ENCODE measurements at places on chromosomes 4 and X. TPM values are rescaled to one million over a fixed set of nuclear protein-coding genes. Genes with fewer than 3 reads are reported as not detected.

DNA sequence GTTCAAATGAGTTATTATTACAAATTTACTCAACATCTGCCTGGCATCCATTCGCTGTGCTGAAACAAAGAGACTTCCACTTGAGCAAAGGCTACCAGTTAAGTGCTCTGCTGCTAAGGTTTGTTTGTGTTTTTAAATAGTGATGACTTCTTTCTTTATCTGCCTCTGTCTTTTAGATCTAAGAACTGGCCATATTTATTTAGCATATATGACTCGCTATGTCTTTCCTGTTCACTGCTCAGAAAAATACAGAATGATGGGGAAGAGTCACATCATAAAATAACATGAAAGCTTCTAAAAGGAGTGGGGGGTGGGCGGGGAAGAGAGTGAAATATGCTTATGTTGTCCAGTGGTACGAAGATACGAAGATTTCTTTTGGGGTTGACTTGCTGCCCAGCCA, 322.2 kb downstream of the GPAT3 start:
- DNase-seq = no peak

- peak; percentile 77 for DNase-seq
Observed at GRCh38 chr4:27010334-27010940, 149.8 kb downstream of the STIM2 start.

- DNase-seq = peak; percentile 20
Observed at GRCh38 chrX:41116948-41117347, 31.7 kb downstream of the USP9X start.

DNA sequence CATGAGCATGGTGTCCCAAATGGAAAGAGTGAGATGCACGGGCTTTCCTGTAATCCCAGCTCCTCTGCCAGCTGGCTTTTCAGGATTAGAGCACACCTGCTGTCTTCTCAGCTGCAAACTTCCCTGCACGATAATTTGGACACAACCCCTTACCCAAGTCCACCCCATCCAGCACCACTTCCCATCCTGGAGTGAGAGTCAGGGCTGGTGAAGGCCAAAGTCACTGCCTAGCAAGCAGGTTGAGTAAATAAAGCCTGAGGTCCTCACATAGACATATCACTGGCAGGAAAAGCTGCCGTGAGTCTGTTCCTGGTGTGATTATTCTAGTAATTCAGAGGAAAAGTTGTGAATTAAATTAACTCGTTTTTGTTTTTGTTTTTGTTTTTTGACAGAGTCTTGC, 113.9 kb upstream of the MBNL3 start:
- DNase-seq = no peak

GRCh38 chrX:109911046-109911445, 91.9 kb upstream of the TMEM164 start:
- DNase-seq = no peak

DNA sequence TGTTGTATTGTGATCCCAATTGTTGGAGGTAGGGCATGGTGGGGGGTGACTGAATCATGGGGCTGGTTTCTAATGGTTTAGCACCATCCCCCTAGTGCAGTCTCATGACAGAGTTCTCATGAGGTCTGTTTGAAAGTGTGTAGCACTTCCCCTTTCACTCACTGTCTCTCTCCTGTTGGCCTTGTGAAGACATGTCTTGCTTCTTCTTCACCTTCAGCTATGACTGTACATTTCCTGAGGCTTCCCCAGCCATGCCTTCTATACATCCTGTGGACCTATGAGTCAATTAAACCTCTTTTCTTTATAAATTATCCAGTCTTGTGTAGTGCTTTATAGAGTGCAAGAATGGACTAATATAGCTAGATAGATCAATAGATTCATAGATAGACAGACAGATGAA, 230.0 kb downstream of the MAGEE1 start:
- peak; percentile 3 for DNase-seq

DNA sequence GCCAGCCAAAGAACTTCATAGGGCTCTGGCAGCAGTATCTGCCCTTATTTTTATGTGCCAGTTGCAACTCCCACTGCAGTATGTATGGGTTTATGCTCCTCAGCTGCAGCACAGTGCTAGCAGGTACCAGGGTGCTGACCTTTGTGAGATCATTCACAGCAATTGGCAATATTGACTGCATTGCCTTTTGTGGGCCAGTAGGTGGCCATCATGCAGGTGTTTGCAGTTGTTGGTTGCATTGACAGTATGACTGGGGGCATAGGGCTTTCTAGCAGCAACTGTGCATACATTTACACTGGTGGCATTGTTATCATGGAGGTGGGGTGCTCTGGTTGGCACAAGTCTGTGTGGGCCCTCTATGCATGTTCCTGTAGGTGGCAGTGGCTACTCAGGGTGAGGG, 42.5 kb downstream of the FAAH2 start:
- no peak for DNase-seq

GRCh38 chr4:140584439-140584838, 15.7 kb upstream of the UCP1 start:
- DNase-seq = no peak

GRCh38 chr4:137627739-137628460, 95.6 kb upstream of the PCDH18 start:
- no peak for DNase-seq

DNA sequence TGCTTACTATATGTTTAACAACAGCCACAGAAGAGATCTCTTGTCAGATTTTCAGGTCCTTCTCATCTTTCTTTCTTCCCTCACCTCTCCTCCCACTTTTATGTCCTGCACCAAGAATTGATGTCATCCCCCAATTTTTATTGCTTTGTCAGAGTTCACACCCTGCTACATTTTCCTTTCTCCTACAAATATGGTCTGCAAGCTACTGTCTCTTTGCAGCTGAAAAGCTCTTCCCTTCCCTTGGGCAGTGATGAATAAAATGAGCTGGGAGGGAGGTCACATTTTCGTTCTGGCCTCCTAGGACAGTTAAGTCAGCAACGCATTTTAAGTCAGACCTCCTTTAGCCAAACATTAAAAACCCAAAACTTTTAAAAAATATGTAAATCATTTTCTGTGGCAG, 26.7 kb upstream of the VEGFD start:
- DNase-seq = no peak

GRCh38 chr4:169059306-169060211, 49.5 kb upstream of the CBR4 start:
- DNase-seq = no peak

DNA sequence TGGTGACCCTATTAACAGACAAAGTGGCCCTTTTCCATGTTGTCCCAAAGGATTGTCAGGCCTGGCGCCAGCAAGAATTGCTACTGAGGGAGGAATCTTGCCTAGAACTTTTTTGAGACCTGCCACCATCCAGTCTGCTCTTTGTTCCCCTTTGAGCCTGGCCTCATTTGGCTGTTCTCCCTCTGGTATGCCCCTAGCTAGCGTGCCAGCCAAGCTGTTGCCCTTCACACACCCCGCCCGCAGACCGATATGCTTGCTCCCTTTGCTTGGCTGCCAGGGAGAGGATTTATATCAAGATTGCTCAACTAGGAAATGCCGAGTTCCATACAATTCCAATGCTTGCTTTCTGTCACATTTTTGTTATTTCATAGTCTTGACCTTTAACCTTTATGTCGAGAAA, 24.4 kb downstream of the IGSF1 start:
- DNase-seq = no peak

DNA sequence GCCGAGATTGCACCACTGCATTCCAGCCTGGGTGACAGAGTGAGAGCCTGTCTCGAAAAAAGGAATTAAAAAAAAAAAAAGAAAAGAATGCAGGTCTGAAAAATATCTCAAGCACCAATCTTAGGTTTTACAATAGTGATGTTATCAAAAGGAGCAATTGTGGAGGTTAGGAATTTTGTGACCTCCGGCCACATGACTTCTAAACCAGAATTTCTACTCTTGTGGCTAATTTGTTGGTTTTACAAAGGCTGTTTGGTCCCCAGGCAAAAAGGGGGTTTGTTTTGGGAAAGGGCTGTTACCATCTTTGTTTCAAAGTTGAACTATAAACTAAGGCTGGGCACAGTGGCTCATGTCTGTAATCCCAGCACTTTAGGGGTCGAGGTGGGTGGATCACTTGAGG, 15.4 kb upstream of the ZNF41 start:
- DNase-seq = no peak

DNA sequence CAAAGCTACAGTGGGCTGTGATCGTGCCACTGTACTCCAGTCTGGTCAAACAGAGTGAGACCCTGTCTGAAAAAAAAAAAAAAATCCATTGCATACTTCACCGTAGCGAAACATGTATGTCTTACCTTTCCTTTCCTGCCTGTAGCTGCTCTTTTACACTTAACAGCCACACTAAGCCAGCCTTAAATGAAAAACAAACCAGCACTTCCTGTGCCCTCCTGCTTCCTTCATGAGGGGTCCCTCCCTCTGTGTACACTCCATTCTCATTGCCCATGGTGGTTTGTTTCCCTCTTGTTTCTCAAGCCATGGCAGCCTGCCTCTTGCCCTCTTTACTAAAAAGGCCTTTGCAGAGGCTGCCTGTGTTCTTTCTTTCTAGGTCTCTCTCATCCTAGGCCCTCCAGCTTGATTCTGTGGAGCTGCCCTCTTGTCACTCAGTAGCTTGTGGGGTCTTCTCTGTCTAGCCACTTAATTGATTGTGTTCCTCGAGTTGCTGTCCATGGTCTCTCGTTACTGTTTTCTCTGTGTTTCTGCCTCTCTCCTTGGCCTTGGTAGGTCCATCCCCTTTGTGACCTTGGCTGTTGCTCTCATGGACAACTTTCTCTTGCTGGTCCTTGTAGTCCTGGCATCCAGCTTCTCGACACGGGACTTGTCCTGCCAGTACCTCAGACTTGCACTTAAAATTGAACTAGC, 52.1 kb upstream of the MSANTD1 start:
- DNase-seq = no peak

GRCh38 chr4:128859887-128860677, 50.6 kb downstream of the JADE1 start:
- DNase-seq = no peak

- peak; percentile 59 for DNase-seq
Observed at GRCh38 chr4:83083925-83084475, 30.5 kb downstream of the PLAC8 start.

DNA sequence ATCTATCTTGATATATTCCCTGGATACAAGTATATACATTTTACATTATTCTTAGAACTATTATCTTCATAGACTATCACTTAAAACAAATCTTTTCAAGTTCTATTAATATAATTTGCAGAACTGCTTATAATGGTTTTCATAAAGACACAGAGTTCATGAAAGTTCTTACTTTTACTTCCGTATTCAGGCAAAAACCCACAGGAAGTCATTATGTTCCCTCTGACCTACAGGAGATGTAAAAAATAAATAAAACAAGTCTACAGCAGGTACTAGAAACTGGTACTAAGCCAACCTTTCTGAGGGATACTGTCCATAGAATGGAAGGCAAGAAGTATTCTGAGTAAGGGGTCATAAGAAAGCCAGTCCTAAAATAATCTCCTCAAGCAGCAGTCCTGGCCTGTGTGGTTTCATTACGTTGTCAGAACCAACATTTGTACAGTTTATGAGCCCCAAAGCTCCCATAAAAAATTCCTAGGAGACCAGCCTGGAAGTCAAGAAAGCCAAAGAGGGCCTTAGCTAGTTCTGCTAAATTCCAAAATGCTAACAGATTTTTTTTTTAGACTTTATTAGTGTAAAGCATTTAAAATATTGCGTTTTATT, 68.6 kb downstream of the CAMK2D start:
- DNase-seq = no peak

GRCh38 chr4:5746829-5747737, 36.1 kb downstream of the EVC start:
- DNase-seq = no peak

- DNase-seq = no peak
Observed at GRCh38 chr4:154658680-154659405, 46.4 kb upstream of the FGG start.

GRCh38 chr4:24777536-24778463, 17.6 kb upstream of the SOD3 start:
- no peak for DNase-seq

DNA sequence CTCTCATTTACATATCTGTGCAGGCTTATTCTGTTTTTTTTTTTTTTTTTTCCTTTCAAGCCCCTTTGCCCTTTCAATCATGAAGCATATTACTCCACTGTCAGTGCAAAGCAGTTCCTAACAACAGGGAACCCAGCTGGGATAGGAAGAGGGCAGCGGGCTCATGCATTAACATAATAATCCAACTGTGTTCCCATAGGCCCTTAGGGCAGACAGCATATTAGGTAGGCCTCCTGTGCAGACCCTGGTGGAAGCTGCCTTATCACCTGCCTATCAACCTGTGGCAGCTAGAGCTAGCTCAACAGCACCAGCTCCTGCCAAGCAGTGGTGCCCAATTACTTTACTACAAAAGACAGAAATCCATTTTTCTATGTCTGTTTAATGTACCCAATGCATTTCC, 49.3 kb downstream of the SLC10A7 start:
- DNase-seq = no peak

The SERTM2 gene
- total RNA-seq = 0.25 TPM

The TCEAL5 gene
- total RNA-seq = 0.32 TPM

The CSAG1 gene
- total RNA-seq = not detected

The H2BW2 gene
- not detected for total RNA-seq

The BCLAF3 gene
- 3.6 TPM for total RNA-seq

The PLCXD1 gene
- total RNA-seq = 67.7 TPM
